ENCODE measurements at places on chromosomes 12 and 14. TPM values are rescaled to one million over a fixed set of nuclear protein-coding genes. Genes with fewer than 3 reads are reported as not detected.

DNA sequence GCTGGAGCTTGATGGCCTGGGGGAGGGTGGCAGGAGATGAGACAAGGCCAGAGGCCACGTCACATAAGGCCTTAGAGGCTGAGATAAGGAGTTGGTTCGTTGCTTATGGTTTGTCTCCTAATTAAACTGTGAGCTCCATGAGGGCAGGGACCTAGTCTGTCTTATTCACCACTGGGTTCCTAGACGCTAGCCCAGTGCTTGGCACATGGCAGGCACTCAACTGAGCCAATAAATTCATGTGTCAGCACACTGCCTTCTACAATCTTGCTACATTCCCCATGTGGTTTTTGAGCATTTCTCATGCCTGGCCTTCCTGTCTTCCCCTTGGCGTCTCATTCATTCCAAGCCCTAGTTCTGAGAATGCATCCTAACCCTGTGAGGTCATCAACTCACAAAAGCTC lies 92.5 kb upstream of the MED13L start:
- H3K36me3 ChIP-seq = no peaks in the 10 kb centered on the region
- H3K27ac ChIP-seq = no peak overlapping the region
- H3K27me3 ChIP-seq = no peaks in the 10 kb centered on the region
- H3K4me1 ChIP-seq = no peaks in the 10 kb centered on the region

DNA sequence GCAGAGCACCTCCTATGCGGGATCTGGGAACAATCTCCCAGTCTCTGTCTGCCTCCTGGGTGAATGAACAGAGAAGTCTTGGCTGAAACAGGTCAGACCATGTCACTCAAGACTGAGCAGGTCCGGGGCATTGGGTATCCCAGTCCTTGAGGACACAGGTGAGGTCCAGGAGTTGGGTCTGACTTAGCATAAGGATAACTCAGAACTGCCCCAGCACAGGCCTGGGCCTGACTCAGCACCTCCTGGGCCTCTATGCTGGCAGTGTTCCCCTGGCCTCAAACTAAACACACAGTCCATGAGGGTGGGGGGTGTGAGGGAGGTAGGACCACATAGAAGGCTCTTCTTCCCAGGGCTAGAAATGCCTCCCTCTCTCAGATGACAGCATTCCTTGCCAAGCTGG lies 1.5 kb upstream of the SDR9C7 start:
- no peak overlapping the region for H3K4me3 ChIP-seq
- no peaks in the 10 kb centered on the region for H3K36me3 ChIP-seq
- H3K27ac ChIP-seq = no peak overlapping the region
- no peak for DNase-seq
- H3K27me3 ChIP-seq = no peaks in the 10 kb centered on the region

- H3K27me3 ChIP-seq = peaks cover 25% of the 10 kb centered on the region
- no peak overlapping the region for H3K27ac ChIP-seq
- H3K4me3 ChIP-seq = peak overlapping the region; percentile 80
- H3K4me1 ChIP-seq = peaks cover 33% of the 10 kb centered on the region
- peak; percentile 64 for DNase-seq
Observed at GRCh38 chr14:77124345-77125280, 17.0 kb downstream of the ZDHHC22 start.

The GRIN2B gene
- not detected for total RNA-seq

The MYO1H gene
- not detected for total RNA-seq

Measured in activated T-cell treated with anti-CD3 and anti-CD28 coated beads, Interleukin-2, amount 50 U/mL, for 72 hours (primary cell).